ENCODE measurements at places on chromosomes 7 and 10.

- DNase-seq: no peak
Observed at GRCh38 chr7:52749880-52750279, 285.6 kb upstream of the POM121L12 start.

- no peak for DNase-seq
Observed at GRCh38 chr7:123057911-123058310, 62.4 kb upstream of the TAS2R16 start.

DNA sequence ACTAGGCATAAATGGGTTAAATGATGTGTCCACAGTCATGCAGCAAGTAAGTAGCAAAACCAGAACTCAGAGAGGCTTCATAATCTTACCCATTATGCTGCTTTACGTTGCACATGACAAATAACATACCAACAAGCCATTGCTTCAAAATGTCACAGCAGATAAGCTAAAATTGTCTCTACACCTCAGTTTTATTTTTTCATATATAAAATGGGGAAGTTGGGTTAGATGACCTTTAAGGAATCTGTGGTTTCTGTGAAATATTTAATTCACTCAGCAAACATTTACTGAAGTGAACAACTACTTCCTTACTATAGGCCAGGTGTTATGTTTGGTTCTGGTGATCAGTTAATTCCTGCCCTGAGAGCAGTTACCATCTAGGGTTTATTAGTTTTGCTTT lies 2.2 kb upstream of the ASCC1 start:
- DNase-seq: peak; percentile 35

DNA sequence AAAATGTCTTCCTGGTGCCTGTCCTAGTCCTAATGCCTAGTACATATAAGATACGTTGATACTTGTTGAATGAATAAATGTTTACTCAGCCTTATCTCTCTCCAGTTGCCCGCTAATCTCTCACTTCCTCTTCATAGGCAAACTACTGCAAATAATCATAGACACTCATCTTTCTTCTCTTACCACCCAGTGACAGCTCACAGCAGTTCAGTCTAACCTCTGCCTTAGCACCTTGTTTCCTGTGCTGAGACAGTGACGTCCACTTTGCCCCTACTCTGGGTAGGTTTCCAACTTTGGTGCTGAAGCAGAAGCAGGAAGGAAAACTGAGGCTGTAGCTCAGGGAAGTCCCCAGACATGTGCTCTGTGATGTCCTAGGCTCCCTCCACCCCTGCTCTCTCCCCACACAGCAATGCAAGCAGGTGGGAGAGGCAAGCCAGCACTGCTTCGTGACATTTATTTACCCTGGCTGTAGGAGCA lies 45.5 kb upstream of the RHOBTB1 start:
- no peak for DNase-seq

- no peak for DNase-seq
Observed at GRCh38 chr10:86068231-86069054, 298.2 kb downstream of the GRID1 start.

DNA sequence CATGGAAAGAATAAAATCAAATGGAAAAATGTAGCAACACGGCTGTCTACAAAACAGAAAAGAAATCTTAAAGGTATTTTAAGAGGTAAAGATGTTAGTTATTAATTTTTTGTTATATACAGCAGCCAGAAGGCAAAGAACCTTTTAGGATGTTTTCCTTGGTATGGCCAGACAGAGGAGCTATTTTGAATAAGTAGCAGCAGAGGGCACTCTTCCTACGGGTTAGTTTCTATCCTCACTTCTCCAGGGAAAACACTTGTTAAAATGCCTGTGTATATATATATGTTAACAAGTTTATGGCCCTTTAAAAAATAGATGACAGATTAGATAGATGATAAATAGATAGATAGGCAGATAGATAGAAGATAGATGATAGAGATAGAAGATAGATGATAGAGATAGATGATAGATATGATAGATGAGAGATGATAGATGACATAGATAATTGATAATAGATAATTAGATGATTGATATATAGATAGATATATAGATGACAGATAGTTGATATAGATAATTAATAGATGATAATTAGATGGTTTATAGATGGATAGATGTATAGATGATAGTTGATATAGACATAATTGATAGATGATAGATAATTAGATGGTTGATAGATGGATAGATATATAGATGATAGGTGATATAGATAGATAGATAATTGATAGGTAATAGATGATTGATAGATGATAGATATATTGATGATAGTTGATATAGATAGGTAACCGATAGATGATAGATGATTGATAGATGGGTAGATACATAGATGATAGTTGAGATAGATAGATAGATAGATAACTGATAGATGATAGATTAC lies 57.8 kb upstream of the WIPF3 start:
- no peak for DNase-seq
